NCI-H526 treated with DMSO at 0.1 percent for 48 hours (cell line): ENCODE measurements at places on chromosomes 6 and 20.

DNA sequence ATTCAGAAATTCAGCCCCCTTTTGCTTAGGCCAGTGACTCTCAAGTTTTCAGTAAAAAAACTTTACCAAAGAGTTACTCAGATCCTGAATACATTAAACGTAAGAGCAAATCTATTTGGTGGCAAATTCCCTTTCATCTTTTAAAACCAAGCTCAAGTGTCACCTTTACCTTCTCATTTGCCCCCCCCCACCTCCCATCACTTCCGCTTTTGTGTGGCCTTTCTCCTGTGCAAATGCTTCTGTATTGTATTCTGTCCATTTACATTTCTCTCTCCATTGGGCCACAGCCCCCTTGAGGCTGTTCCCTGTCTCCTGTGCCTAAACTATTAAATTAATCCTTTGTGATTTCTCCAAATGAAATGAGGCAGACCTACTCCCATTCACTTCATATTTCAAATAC, 1.9 kb downstream of the NOL7 start:
- no peak for DNase-seq

DNA sequence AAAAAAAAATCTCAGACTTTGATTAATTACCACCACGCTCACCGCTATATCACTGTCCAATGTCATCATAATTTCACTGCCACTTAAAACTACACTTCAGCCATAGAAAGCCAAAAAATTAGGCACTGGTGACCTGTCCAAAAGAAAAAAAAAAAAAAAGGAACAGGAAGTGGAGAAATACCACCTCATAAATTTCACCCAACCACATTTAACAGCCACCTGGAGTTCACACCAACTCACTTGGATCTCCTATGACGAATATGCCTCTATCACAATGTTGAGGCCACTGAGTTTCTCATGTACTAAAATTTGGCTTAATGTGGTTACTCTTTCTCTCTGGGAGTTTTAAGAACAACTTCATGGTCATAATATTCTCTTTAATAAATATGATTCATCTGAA, 237.5 kb upstream of the RSPO3 start:
- no peak for DNase-seq

DNA sequence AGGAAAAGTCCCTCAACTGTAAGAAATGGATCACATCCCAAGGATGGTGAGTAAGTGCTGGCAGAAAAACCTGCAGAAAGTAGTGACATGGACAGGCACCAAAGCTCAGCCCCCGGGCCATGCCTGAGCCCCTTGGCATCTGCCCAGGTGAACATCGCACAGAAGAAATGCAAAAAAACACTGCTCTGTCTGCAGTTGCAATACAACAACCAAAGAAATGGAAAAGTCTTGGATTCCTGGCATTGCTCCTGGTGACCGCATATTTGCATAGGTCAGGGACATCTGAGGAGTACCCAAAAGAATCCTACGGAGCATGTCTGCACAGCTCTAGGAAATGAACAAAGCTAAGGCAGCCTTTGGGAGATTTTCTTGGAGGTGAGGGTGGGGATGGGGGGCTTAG, 63.1 kb upstream of the PTPRT start:
- no peak for DNase-seq

GRCh38 chr6:111987295-111987694, 66.6 kb upstream of the CCN6 start:
- no peak for DNase-seq

- no peak for DNase-seq
Measured at GRCh38 chr20:4190792-4191519, 175.6 kb upstream of the RNF24 start.

GRCh38 chr20:8798505-8798904, 270.4 kb upstream of the PLCB4 start:
- DNase-seq, result no peak

- DNase-seq, result no peak
Measured at GRCh38 chr6:112298816-112299281, 44.5 kb upstream of the LAMA4 start.

GRCh38 chr6:20154753-20155152, 57.5 kb downstream of the MBOAT1 start:
- DNase-seq, result no peak
